ENCODE measurements at places on chromosomes 6 and 20. TPM values are rescaled to one million over a fixed set of nuclear protein-coding genes. Genes with fewer than 3 reads are reported as not detected.

The APCDD1L gene
- total RNA-seq = 0.98 TPM

The SLC17A1 gene
- not detected for total RNA-seq

GRCh38 chr6:154092326-154092962, 53.4 kb downstream of the OPRM1 start:
- H3K4me3 ChIP-seq = no peak overlapping the region
- no peaks in the 10 kb centered on the region for H3K36me3 ChIP-seq
- H3K4me1 ChIP-seq = no peaks in the 10 kb centered on the region
- DNase-seq = no peak
- no peak overlapping the region for H3K27ac ChIP-seq

DNA sequence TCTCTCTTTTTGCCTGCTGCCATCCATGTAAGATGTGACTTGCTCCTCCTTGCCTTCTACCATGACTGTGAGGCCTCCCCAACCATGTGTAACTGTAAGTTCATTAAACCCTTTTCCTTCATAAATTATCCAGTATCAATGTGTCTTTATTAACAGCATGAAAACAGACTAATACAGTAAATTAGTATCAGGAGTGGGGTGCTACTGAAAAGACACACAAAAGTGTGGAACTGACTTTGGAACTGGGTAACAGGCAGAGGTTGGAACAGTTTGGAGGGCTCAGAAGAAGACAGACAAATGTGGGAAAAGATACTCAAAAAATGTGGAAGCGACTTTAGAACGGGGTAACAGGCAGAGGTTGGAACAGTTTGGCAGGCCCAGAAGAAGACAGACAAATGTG, 189.4 kb downstream of the HTR1B start:
- DNase-seq = no peak
- H3K36me3 ChIP-seq = no peaks in the 10 kb centered on the region
- H3K4me3 ChIP-seq = no peak overlapping the region
- no peaks in the 10 kb centered on the region for H3K4me1 ChIP-seq
- H3K27ac ChIP-seq = no peak overlapping the region

DNA sequence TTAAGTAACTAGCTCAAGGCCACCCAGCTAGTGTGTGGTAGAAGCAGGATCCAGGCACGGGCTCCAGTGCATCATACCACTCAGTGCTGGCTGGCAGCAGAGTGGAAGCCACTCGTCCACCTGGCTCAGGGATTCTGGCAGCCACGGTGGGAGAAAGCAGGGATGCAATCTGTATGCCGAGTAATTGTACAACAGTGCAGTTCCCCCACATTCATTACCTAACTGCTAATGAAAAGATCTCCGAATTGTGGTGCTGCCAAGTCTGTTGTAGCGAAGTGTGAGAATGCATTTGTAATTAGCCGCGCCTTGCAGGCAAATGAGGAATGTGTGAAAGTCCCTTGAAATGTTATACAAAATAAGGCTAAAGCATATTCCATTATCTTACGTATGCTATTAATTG, 29.0 kb downstream of the KCNG1 start:
- no peaks in the 10 kb centered on the region for H3K36me3 ChIP-seq
- no peaks in the 10 kb centered on the region for H3K27me3 ChIP-seq
- no peaks in the 10 kb centered on the region for H3K4me1 ChIP-seq
- H3K4me3 ChIP-seq = no peak overlapping the region
- no peak for DNase-seq

GRCh38 chr20:60883496-60883895, 368.6 kb upstream of the CDH4 start:
- no peaks in the 10 kb centered on the region for H3K27me3 ChIP-seq
- H3K4me3 ChIP-seq = no peak overlapping the region
- no peaks in the 10 kb centered on the region for H3K36me3 ChIP-seq

DNA sequence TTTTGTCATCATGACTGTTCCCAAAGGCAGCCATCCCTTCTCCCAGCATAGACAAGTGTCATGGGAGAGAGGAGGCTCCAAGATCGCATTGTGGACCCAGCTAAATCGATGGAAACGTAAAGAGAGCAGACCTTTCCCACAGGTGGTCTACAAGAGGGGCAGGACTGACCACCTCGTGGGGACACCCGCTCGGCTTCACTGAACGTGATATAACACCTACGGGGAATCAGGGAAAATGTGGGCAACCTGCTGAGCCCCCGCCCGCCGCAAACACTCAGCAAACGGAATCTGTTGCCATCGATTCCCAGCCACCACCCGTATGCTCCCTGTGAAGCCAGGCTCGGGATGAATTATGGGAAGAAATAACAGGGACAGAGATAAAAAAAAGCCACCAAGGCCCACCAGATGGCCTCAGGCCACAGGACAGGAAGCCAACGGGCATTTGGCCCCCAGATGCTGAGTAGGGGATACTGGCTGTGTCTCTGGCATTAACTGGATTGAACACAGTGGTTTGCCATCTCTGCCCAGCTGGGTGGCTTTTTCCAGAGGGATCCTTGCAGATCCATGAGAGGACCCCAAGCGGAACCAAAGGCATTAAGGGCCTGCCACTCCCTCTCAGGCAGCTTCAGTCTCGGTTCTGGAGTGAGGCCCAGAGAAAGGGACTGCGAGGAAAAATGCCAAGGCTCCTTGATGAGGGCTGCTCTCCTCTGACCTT, 44.4 kb downstream of the BMP7 start:
- peaks cover 16% of the 10 kb centered on the region for H3K4me1 ChIP-seq
- H3K36me3 ChIP-seq = no peaks in the 10 kb centered on the region
- H3K27me3 ChIP-seq = no peaks in the 10 kb centered on the region
- no peak overlapping the region for H3K27ac ChIP-seq

- no peaks in the 10 kb centered on the region for H3K4me1 ChIP-seq
- H3K27ac ChIP-seq = no peak overlapping the region
- H3K36me3 ChIP-seq = no peaks in the 10 kb centered on the region
- no peak overlapping the region for H3K4me3 ChIP-seq
- DNase-seq = no peak
These were observed 265.0 kb upstream of the EPHA7 start for GRCh38 chr6:93684339-93684738.

Data from vagina (tissue), 2 donors.